ENCODE measurements at places on chromosomes 13 and 19. TPM values are rescaled to one million over a fixed set of nuclear protein-coding genes. Genes with fewer than 3 reads are reported as not detected.

Gene ZNF723
- total RNA-seq, result not detected

Gene FXYD7
- 22.1 TPM for total RNA-seq

Gene MAG
- 1.2 TPM for total RNA-seq

Gene EXOC3L2
- total RNA-seq, result 0.23 TPM

Gene PNMA8A
- total RNA-seq, result 108 TPM

Gene HTR2A
- total RNA-seq, result 16.8 TPM

Data from diencephalon (tissue), 1 donor.